NCI-H146 (cell line): ENCODE measurements at places on chromosomes 5 and 9.
A peak's percentile ranks its signal among the peaks of the same experiment; 100 is the strongest.

DNA sequence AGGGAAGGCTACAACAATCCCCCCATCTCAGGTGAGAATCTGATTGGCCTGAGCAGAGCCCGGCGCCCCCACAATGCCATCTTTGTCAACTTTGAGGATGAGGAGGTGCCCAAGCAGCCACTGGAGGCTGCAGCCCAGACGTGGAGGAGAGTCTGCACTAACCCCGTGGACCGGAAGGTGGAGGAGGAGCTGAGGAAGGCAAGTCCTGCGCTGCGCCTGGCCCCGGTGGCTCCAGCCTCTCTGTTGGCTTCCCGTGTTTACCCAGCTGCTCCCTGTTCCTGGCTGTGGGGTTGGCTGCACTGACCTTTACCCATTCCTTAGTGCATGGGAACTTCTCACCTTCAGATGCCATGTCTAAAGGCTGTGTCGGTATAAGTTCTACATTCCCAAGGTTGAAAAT lies 11.0 kb upstream of the CEL start:
- no peak for DNase-seq

DNA sequence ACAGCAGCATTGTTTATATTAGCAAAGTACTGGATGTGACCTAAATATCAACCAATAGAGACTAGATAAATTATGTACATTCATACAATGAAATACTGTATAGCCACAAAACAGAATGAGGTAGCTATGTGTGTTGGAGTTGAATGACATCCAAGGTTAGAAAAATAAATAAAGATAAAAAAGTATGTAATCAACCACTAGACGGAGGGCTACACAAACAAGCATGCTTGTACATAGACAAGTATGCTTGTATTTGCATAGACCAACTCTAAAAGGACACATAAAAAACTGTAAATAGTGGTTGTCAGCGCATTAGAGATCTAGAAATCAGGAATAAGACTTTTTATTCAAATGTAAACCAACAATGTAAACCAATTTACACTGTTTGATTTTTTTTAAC lies 3.0 kb downstream of the FEM1C start:
- DNase-seq = no peak

DNA sequence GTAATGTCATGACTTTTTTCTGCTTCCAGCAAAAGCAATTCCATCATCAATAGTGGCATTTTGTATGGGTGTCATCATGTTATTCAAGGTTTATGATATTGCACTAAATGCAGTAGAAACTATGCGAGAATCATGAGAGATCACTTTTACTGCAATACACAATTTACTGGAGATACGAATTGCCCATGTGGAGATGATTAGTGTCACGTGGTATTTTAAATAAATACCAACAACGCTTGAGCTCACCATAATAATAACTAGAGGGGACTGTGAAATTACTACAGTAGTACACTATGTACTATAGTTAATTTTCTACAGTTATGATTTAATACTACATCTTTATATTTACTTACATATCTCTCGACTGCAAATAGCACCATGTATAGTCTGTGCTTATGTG lies 49.7 kb downstream of the FAM174A start:
- DNase-seq = no peak

DNA sequence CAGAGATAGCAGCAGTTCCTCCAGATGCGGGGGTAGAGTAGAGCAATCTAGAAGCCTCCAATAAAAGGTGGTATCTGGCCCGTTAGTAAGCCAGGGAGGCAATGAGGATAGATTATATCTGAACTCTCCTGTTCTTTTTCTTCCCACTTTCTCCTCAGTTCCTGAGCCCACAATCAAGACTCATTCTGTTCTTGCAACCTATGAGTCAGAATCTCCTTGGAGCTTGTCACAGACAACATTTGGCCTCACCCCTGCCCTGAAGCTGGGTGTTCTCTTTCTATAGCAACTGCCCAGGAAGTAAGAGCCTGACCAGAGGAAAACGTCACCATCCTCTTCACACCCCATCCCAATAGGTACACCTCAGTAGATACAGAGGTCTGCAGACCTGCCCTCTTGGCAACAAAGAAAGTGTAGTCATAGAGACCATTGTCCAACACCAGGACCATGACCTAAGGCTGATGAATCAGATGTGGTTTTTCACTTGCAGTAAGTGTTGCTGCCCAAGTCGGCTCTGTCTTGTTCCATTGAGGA lies 76.3 kb upstream of the PCA3 start:
- peak; percentile 9 for DNase-seq

- no peak for DNase-seq
Measured at GRCh38 chr9:107720501-107720900, 230.9 kb upstream of the KLF4 start.

DNA sequence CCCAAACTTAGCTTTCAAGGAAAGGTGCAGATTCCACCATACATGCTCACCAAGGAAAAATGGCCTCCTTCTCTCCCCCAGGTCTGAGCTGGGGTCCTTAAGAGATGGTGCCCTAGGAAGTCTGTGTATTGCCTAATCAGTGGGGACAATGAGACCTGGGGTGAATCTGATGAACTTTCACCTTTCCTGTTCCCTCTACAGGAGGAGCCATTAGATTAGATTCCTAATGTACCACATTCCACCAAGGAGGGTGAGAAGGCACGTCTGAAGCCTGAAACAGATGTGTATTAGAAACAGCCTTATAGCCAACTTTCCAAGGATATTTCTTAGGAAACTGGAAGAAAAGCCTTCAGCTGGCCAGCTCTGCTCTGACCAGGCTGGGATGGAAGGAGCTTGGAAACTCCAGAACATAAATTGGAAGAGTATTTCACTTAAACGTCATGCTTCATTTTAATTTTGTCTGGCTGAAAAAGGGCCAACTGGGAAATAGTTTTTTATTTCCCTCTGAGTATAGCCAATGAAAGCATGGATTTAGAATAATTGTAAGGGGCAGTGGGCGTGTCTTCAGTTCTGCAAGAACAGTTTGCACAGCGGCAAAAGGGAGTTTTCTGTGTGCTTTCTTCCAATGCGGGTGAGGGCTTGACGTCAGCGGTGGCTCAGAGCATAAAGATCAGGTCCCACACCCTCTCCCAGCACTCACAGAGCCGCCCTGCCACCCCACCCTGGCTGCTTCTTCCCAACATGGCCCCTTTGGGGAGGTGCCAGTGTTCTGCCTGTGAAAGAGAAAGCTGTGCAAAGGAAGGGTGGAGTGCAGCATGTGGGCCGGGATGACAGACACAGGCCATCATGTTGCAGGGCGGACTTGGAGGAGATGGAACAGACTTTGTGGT lies 210.9 kb downstream of the ESM1 start:
- DNase-seq = no peak

DNA sequence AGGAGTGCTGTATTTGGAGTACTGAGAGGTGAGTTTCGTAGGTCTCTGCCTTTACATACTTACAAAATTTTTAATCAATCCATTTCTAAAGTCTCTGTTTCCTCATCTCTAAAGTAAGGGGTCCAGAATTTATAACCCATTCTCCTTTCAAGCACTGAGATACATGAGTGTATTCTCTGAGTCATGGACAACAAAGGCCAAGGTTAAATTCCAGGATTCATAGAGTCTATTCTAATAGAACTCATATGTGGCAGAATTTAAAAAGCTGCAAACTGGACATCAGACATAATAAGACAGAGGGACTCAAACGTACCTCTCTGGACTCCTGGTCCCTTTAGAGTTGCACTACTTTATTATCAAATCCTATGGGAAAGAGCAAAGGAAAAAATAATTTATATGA lies 112.5 kb upstream of the SLIT3 start:
- DNase-seq = no peak

DNA sequence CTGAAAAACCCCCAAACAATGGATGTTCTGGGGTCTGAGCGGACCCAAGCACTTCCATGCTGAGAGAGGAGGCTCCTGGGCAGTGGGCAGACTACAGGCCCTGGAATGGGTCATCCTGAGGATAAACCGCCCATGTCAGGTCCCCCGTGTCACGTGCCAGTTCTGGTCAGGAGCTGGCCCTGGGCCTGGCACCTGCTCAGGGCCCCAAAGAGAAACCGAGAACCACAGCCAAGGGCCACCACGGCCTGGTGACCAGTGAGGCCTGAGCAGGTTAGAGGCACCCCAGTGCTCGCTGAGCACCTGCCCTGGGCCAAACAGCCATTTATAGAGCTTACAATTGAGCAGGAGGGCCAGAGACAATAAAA lies 15.8 kb downstream of the LMAN2 start:
- DNase-seq = no peak

DNA sequence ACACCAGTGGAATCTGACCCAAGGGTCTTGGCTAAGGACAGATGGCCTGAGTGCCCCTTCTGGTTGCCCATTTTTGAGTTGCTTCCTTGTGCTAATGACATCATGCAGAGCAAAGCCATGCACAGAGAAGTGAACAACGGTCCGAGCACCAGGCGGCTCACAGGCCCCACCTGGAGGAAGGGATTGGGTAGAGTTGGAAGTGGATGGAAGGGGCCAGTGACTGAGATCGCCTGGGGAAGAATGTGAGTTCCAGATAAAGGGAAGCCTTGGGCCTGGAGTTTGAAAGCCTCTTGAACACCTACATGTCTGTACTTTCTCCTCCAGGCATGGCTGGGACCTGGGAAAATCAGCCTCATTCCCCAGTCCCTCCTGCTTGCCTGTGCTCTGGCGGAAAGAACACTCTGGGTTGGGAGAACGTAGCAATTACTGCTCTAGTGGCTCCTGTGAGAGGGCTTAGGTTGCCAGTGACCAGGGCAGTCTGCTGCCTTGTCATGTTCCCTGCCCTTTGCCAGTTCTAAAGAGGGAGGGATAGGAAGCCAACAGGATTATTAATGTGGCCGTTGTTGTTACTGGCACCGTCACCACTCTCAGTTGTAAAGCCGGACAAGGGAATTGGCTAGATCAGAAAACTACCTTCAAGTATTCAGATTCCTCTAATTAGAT lies 62.5 kb upstream of the PTPN3 start:
- DNase-seq = no peak

GRCh38 chr5:172694541-172694940 lies 53.5 kb downstream of the NEURL1B start:
- no peak for DNase-seq

DNA sequence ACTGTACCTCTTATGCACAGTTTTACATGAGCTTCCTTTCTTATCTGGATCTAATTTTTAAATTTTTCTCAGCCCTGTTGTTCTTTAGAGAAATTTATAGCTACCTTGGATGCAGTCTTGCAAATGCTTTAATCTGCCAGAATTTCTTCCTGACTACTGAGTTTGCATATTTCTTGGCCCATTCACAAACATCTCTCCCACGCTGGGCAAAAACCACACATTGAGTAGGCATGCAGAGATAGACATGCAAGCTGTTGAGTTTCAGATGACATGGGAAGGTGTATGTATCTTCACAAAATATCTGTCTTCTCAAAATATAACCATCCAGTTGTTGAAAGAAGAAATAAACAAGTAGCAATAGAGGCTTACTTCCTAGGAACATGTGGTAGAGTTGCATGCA lies 101.2 kb downstream of the PARP8 start:
- no peak for DNase-seq

DNA sequence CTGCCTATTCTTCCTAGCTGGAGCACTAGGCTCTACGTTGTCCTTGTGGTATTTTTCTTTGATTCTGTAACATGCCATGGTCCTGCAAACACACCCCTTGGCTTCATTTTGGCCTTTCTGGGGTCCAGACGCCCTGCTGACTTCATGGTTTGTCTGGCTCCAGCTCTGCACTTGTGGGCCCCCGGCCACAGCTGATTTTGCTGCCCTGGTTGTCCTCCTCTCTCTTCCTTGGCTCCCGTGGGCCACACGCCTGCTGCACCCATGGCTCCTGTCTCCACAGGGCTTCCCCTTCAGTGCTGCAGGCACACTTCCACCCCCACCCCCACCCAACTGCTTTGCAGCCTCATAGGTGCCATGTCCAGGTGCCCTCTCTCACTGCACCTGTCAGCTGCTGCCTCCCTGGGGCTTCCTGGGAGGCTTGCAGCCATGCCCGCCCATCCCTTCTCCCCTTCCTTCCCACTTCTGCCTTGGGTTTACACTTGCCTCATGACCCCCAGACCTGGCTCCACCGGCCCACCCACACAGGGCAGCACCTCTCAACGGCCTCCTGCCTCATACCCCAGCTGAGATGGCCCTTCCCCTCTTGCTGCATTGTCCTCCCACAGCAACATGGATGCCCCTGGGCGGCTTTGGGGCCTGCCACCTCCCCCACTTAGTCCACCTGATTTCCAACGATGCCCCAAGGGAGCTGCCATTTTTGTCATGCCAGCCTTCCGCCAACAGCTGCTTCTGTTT lies 25.6 kb downstream of the SLC6A3 start:
- DNase-seq = peak; percentile 19

DNA sequence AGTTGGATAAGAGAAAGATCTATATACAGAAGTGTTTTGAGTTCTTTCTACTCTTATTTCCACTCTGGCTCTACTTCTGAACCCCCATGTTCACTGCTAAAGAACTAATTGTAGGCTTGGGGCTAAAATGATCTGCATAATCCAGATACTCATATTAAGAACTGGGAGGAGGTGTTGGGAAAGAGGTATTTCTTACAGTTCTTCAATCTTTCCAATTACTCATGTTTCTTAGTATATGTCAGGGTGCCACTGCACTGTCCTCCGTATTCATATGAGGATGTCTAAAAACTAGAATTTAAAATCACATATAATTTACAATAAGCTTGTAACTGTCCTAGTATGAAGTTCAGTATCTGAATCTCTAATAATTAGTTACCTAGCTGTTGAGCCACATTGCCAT lies 12.7 kb downstream of the NIPBL start:
- DNase-seq = no peak

GRCh38 chr9:12882430-12882829 lies 107.6 kb downstream of the LURAP1L start:
- no peak for DNase-seq

- DNase-seq = no peak
Measured at GRCh38 chr5:134626369-134627014, 6.1 kb downstream of the SAR1B start.

DNA sequence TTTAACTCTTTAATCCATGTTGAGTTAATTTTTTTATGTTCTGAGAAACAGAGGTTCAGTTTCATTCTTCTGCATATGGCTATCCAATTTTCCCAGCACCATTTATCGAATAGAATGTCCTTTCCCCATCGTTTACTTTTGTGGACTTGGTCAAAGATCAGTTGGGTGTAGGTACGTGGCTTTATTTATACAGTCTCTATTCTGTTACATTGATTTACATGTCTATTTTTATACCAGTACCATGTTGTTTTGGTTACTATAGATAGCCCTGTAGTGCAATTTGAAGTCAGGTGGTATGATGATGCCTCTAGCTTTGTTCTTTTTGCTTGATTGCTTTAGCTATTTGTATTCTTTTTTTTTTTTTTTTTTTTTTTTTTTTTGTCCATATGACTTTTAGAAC lies 462.0 kb downstream of the HTR1A start:
- no peak for DNase-seq

DNA sequence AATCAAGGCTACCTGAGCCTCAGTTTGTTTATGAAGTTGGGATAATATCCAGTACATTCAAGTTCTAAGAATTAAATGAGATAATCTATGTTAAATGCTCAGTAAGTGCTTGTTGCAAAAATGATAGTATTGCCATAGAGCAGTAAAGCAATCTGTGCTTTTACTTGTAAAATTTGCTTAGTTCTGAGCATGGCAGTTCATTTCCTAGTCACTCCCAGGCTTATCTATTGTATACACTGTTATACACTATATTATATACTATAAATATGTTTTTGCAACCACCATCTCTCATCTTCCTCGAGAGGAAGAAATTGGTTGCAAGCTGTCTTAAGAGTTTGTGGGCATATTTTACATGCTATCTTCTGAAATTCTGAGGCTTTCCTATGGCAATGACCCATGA lies 63.4 kb downstream of the MTREX start:
- no peak for DNase-seq
